ENCODE measurements at places on chromosomes 12 and 14. TPM values are rescaled to one million over a fixed set of nuclear protein-coding genes. Genes with fewer than 3 reads are reported as not detected.

DNA sequence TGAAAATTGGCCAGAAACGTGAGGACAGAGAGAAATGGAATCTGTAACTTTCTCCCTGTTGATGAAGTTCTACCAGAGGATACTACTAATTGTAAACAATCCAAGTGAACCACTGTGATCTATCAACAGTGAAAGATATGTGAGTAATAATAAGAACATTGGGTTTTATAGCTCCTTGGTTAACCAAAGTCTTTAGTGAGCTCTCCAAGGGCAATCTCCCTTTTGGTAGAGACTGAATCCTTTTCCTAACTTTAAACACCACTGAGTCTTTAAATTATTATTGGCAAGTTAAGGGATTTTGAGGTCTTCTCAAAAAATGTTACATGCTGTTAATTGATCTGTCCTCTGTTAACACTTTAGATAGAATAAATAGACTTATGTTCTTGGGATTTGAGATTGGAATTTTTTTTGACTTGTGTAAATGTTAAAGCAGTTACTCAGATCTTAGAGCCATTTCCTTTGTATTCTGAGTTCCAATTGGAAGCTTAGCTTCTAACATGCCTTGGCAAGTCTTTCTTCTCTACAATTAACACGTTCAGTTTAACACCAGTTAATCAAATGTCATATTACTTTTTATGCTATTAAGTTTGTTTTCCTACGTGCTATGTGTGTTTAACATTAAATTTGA is 338.2 kb upstream of the DDHD1 start:
- DNase-seq, result no peak

The FAM186B gene
- polyA plus RNA-seq, result 1.00 TPM

DNA sequence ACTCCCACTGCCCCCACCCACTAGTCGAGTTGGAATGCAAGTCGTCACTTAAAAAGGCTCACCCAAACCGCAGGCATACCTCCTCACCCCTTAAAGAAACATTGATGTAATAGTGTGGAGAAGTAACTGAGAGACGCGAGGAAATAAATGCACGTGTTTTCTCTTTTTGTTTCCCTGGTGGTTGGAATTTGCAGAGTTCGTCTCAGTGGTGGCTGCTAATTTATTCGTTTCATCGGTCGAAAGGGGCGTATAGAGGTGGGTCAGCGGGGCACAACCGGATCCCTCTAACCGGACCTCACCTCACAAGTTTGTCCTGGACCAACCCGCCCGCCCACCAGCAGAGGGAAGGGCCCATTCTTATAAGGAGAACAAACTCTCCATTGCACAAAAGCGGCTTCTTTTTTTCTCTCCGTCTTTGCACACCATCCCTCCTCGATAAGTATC is 5.0 kb upstream of the NPAS3 start:
- DNase-seq, result no peak

The CPNE6 gene
- polyA plus RNA-seq, result 0.06 TPM

GRCh38 chr12:111993292-111994150 is 19.4 kb downstream of the TMEM116 start:
- DNase-seq, result no peak

The MLXIP gene
- polyA plus RNA-seq, result 114 TPM

The KRT83 gene
- not detected for polyA plus RNA-seq

- no peak for DNase-seq
These were observed 247.2 kb downstream of the ALX1 start for GRCh38 chr12:85527192-85527591.

The GSKIP gene
- 19.7 TPM for polyA plus RNA-seq

DNA sequence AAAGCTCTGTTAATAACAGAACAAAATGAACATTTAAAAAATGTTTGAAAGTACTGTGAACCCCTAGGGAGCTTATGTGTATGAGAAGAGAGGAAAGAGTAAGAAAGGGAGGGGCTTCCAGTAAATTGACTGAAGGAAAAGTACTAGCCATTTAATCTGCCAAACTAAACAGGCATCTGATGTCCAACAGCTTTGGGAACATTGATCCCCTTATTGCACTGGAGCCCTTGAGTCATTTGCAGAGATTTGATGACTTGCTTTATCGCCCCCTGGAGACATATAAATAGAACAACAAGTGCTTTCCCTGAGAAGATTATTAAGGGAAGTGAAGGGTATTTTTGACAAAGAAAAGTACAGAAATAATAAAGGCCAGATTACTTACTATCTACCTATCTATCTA is 319.3 kb upstream of the NOVA1 start:
- no peak for DNase-seq

- peak; percentile 85 for DNase-seq
These were observed 219.3 kb upstream of the NOS1 start for GRCh38 chr12:117580718-117581062.

GRCh38 chr12:20883288-20883687 is 72.8 kb downstream of the SLCO1B3 start:
- no peak for DNase-seq

The IL26 gene
- not detected for polyA plus RNA-seq

- no peak for DNase-seq
These were observed 62.2 kb downstream of the PPP1R36 start for GRCh38 chr14:64612021-64612380.

The EML1 gene
- 3.4 TPM for polyA plus RNA-seq

The PROX2 gene
- not detected for polyA plus RNA-seq

DNA sequence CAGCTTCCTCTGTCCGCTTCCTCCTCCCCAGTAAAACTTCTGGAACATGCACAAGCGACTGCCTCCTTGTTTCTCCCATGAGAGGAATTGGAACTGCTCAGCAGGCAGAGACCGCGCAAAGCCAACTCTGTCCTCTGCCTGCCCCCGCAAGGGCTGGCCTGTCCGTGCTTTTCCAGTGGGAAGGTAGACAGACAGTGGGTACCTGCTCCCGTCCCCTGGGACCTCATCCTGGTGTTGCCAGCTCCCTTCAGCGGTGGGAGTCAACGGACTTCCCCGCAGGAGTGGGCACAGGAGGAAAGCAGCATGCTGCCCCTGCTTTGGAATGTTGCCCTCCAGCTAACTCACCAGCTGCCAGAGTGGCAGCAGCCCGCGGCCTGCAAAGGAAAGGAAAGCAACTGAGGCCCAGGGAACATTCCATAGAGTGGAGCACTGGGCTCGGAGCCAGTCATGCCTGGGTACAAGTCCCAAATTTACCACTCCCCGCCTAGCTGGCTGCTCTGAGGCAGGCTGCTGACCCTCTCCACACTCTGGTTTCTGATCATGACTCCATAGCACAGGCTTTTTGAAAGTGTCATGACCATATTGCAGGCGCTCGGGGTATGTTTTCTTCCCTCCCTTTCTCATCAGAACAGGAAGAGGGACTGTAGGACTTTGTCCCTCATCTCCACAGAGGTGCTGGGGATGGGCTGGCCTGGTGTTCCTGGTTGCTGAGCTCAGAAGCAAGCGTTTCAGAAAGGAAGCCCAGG is 89.2 kb upstream of the CLMN start:
- DNase-seq, result no peak

DNA sequence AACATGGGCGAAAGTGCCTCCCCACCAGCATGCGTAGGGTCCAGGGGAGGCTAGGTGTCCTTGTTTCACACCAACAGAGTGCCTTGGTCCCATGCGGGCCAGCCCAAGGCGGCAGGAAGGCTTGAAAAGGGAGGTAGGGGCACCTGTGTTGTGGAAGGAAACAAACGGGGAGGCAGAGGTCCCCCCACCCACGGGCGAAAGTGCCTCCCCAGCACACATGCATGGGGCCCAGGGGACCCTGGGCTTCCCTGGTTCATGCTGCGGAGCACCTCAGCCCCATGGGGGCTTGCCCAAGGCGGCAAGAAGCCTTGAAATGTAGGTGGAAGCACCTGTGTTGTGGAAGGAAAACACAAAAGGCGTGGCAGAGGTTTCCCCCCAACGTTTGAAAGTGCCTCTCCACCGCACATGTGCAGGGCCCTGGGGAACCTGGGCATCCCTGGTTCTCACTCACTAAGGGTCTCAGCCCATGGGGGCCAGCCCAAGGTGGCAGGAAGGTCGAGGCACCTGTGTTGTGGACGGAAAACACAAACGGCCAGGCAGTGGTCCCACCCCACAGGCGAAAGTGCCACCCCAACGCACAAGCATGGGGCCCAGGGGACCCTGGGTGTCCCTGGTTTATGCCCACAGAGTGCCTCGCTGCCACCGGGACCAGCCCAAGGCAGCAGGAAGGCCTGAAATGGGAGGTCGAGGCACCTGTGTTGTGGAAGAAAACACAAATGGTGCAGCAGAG is 374.7 kb downstream of the ALG10 start:
- peak; percentile 2 for DNase-seq

DNA sequence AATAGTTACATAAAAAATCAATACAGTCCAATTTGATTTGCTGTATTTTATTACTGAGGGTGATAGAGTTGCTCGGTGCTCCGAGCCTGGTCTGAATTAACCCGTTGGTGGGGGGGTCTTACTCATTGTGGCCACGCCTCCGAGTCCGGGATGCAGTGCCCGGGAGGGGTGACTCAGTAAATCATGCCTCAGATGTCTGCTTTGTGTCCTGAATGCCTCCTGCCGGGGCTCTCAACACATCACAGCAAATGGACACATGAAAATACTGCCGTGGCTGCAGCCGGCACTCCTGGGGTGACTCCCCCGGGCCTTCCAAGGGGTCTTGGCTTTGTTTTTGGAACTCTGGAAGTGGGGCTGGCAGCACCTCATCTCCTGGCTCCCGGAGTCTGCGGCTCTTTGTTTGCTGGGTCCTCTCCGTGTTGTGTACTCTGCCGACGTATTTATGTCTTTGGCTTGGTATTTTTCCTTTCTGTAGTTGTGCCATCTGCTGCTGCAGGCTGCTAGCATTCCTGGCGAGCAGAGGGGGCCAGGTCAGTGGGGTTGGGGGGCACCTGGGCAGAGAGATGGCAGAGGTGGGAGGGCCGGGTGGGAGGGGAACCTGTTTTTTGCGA is 129.0 kb downstream of the AACS start:
- no peak for DNase-seq

Data from psoas muscle (tissue), 8 donors.